ENCODE measurements at places on chromosomes 7 and 10.

DNA sequence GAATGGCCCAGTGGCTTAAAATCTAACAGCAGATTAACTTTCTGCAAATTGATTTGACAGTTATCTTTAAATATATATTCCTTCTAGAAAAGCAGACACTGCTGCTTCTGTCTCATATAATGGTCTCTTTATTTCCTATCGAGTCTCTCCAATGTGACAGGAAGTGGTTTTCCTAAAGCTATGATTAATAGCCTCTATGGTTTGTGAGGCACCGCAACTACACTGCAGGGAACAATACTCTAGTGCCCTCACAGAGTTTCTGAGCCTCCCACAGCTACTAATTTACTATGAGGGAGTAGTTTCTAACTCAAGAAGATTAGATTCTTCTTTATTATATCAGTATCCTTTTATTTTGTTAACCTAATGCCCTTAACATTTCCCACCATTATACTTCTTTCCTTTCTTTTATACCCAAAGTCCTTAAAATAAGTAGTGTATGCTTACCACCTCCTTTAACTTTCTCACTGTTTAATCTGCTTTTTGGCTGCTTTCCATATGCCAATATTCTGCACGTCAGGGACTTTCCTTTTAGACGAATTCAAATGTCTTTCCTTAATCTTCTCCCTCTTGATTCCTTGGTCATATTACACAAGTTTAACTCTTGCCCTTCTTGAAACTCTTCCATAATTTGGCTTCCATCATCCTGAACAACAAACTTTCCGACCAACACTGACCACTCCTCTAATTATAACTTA is 23.8 kb upstream of the AHR start:
- DNase-seq = no peak

DNA sequence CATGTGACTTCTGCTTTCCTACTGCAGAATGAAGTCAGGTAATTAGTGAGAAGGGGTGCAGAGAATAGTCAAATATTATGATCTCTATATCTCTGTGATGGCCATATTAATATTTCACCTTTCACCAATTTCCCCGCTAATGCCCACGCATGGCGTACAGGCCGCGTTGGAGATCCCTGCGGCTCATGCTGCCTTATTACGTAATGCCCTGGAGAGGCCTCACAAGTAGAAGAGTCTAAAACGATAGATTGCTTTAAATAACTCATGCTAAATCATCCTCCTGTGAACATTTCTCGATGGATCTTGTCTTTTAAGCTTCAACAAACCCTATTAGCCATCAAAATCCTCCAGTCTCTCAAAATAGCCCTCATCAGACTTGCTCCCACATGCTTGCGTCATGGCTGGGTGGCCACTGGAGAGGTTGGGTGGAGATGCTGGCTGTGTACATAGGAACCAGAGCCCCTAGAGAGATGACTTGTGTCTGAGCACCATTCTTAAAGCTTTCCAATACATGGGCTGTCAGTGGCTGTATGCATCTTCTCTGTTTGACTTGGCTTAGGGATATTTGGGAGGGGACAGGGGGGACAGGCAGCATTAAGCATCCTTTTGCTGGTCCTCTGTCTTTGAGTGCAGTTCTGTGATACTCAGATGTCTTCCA is 79.5 kb upstream of the INSYN2A start:
- no peak for DNase-seq

- peak; percentile 21 for DNase-seq
Measured at GRCh38 chr10:78973901-78974616, 94.7 kb upstream of the ZMIZ1 start.

DNA sequence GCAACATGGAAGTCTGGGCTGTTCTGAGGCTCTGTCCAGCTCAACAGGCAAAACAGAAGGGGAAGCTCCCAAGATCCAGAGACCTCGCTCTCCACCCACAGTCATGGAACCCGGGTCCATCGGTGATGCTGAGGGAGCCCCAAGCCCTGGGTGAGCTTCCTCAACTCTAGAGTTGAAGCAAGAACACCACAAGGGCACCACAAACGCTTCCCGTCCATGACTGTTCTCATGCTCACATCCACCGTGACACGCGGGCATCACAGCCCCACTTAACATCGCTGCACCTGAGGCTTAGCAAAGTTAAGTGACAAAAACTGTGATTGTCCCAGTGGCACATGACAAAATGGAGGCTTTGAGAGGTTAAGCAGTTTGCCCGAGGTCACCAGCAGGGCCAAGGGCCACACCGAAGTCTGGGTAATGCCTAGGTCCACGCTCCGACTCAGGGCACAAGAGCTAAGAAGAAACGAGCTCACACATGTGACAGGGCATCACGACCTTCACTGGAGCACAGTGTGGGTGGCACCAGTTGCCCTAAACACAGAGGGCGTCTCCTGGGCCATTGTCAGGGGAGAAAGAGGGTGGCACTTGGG is 110.6 kb downstream of the OAT start:
- no peak for DNase-seq

- no peak for DNase-seq
Measured at GRCh38 chr10:112580267-112580666, 133.3 kb downstream of the VTI1A start.

- DNase-seq = no peak
Measured at GRCh38 chr10:98587156-98587837, 140.6 kb upstream of the HPS1 start.

- no peak for DNase-seq
Measured at GRCh38 chr7:99219985-99220384, 12.1 kb upstream of the KPNA7 start.

- DNase-seq = no peak
Measured at GRCh38 chr10:69464401-69464800, 13.1 kb downstream of the TSPAN15 start.

DNA sequence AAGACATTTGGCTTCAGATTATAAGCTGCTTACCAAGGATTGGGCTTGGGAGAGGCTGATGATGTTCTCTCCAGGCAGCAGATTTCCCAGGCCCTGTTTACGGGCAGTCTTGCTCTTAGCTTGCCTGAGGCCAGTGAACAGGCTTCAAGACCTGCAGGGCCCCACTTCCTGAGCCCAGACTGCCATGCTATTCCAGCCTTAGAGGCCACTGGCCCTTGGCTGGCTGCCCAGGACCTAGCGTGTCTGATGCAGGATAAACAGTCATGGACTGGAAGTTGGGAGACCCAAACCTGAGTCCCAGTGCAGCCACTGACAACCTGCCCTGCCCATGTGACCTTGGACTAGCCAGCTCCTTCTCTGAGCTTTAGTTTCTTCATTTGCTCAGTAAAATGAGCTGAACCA is 2.9 kb downstream of the PRXL2A start:
- DNase-seq = no peak

GRCh38 chr7:3648276-3648675 is 347.2 kb downstream of the SDK1 start:
- DNase-seq = no peak

- no peak for DNase-seq
Measured at GRCh38 chr10:22816298-22816653, 101.9 kb upstream of the PIP4K2A start.

GRCh38 chr7:33764752-33765451 is 140.4 kb upstream of the BMPER start:
- no peak for DNase-seq

GRCh38 chr10:44287408-44287807 is 97.5 kb downstream of the CXCL12 start:
- no peak for DNase-seq

DNA sequence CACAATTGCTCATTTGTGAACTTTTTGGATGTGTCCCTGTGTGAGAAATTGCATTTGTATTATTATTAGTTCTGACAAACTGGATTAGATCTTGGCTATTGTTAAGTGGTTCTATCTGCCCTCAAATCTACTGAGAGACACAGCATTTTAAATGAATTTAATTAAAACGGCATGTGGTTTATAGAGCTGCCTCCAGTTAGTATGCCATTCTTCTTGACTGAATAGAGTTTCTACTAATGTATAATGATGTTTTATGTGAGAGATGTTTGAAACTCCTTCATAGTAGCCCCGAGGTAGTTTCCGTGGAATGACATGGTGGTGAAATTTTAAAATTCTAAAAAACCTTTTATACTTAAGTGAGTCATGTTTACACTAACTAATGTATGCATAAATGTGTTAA is 110.9 kb downstream of the DYNC1I1 start:
- DNase-seq = no peak

GRCh38 chr7:5396542-5396941 is 27.1 kb downstream of the TNRC18 start:
- peak; percentile 34 for DNase-seq

DNA sequence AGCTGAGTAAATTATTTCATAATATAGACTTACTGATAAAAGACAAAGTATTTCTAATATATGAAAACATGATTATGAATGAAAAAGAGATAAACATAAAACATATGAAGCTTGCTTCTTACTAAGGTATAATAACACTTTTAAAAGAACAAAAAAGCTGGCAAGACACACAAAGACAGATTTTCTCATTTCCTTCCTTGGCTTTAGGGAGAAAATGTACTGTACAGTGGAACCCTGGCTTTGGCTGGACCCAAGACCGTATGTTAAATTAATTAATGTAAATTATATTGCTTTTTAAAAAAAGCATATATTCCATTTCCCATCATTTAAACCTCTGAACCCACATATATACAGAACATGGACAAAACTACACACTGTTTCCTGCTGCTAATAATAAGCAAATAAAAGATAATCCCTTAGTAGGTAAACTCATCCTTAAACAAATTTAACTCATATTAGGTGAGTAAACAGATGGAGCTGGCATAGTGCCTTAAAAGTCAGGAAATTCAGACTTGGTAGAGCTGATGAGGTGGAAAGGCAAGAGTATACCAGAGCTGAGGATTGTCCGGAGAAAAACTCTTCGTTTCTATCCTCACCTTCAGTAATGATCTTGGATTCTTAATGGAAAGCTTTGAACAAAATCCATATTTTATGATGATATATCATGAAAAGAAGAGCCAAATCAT is 1016.4 kb upstream of the KCND2 start:
- DNase-seq = no peak

- DNase-seq = no peak
Measured at GRCh38 chr10:30538086-30538485, 91.5 kb downstream of the LYZL2 start.

- no peak for DNase-seq
Measured at GRCh38 chr10:53013201-53013810, 240.7 kb upstream of the MBL2 start.

DNA sequence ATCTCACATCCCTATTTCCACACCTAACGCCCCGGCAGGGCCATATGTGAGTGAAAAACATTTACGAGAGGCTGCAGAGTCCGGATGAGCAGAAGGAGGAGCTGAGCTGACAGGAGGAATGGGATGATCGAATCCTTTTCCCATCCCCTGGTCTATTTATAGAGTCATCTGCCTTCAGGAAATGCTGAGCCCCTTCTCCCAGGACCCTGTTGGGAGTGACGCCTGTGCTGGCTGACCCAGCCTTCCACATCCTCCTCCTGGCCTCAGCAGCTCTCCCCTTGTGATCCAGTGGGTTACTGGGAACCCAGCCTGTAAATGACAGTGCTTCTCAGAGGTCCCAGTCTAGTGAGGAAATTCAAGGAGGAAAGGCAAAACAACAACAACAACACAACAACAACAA is 16.6 kb downstream of the DENND2A start:
- DNase-seq = no peak

DNA sequence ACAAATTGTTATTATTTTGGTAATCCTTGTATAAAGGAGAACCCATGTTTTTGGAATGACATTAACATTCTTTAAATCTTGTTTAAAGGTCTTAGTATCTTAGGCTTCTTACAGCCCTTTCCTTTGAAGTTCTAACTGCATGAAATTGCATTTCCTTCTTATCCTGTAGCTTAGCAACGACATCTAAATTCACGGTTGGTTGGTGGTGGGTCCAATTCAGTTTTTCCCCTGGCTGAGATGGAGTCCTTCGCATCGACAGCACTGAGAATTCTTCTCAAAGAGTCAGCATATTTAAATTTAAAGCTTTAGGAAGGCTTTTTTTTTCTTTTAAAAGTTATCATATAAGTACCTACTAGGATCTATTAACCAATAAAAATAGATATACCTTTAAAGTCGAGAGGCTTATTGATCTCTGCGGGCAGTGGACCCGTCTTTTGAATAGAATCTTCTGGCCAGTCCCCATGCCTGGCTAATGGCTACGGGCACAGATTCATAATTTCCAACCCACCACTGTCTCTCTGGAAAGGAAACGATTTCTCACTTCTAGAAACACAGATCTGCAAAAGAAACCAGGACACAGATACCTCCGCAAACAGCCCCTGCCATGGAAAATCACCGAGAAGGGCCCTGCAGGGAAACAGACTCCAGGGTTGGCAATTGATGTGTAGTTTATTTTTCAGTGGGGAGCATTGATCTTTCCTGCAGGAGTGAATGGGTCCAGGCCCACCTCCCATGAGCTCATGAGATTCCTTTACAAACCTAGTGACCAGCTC is 63.4 kb downstream of the RAMP3 start:
- no peak for DNase-seq

DNA sequence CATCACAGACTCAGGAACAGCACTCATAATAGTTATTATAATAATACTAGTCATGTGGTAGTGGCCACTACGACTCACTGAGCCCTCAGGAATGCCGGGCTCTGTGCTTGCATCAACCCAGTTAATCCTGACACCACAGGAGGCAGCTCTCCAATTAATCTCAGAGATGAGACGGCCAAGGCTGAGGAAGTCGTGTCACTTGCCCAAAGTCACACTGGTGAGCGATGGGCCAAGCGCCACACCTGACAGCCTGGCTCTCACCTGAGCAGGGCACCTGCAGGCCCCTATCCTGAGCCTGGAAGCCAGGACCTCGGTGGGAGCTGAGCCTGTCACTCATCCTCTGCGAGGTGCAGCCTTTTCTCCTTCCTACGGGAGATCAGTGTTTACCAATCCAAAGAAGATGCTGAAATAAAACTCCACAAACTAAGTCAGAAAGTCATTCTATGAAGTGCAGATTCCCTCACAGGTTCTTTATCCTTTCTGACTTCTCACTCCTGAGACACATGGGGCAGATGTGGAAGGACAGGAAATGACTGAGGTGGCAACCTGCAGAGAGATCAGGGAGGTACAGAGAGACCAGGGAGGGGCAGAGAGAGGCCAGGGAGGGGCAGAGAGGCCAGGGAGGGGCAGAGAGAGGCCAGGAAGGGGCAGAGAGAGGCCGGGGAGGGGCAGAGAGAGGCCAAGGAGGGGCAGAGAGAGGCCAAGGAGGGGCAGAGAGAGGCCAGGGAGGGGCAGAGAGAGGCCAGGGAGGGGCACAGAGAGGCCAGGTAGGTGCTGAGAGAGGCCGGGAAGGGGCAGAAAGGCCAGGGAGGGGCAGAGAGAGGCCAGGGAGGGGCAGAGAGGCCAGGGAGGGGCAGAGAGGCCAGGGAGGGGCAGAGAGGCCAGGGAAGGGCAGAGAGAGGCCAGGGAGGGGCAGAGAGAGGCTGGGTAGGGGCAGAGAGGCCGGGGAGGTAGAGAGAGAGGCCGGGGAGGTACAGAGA is 38.5 kb downstream of the VIPR2 start:
- DNase-seq = no peak

GRCh38 chr7:111771638-111772037 is 209.3 kb upstream of the IMMP2L start:
- no peak for DNase-seq

Data from stimulated activated CD4-positive, alpha-beta T cell treated with anti-CD3 and anti-CD28 coated beads, Interleukin-1b, Interleukin-23, amount 100 ng/mL, for 1 hour (primary cell).